Mesothelial cell of epicardium (in vitro differentiated cells): ENCODE measurements at places on chromosomes 1 and 21. TPM values are rescaled to one million over a fixed set of nuclear protein-coding genes. Genes with fewer than 3 reads are reported as not detected.

The LGR6 gene
- total RNA-seq: 3.1 to 4.7 TPM (median 3.1 TPM) in 3 replicates

The SELL gene
- total RNA-seq: 1.4 to 2.5 TPM (median 2.4 TPM) in 3 replicates

The RIMS3 gene
- 12.5 to 13.0 TPM (median 12.9 TPM) in 3 replicates for total RNA-seq

The ALDH9A1 gene
- total RNA-seq: 35.2 to 36.0 TPM (median 35.4 TPM) in 3 replicates

The SLC16A4 gene
- total RNA-seq: 13.7 to 14.4 TPM (median 13.7 TPM) in 3 replicates

The NUF2 gene
- total RNA-seq: 13.6 to 15.4 TPM (median 14.9 TPM) in 3 replicates

The HAO2 gene
- total RNA-seq: 0.16 to 0.27 TPM in 2 of 3 replicates, not detected in the other

The OXCT2 gene
- 0.20 to 0.65 TPM (median 0.22 TPM) in 3 replicates for total RNA-seq

The TMPRSS2 gene
- 1.3 to 2.6 TPM (median 1.9 TPM) in 3 replicates for total RNA-seq

- no peak for DNase-seq
- peaks cover 11% of the 10 kb centered on the region for H3K36me3 ChIP-seq
- no peaks in the 10 kb centered on the region for H3K4me1 ChIP-seq
- H3K4me3 ChIP-seq: no peak overlapping the region
- H3K27ac ChIP-seq: no peak overlapping the region
Observed at GRCh38 chr1:63537940-63538339, 14.6 kb downstream of the EFCAB7 start.

DNA sequence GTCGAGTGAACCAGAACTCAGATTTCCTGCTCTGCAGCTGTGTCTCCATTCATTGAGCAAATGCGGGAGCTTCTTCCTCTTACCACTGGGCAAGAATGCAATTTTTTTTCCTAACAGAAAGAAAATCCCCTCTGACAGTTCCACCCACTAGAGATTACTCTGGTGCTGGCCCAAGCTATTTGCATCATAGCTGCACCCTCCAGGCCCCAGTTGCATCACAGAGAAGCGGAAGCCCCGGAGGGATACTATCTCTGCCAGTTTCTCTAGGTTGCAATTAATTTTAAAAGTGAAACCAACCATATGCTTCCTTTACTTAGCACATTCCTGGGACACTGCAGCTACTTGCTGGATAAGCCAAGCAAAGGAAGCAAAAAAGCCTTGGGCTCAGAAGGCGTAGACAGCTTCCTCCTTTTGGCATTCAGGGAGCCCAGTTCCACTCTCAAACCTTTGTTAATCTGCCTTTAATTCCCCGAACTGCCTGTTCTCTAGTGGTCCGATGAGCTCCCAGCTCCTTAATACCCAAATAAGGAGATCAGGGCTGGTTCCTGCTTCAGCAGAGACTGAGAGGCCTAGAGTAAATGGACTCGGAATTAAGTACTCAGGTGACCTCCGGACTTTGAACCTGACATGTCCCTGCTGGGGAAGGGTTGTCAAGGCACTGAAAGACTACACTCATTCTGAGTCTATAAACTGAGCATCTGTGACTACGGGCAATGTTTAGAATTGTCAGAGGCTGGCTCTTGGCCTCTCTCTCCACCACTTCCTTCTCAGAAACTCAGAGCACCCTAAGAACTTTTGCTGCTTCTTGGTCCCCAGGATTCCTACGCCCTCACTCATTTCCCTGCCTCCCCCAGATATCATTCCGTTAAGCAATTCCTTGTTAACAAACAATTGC lies 72.5 kb upstream of the TNFSF18 start:
- peak overlapping the region; percentile 33 for H3K4me3 ChIP-seq
- no peak for DNase-seq
- H3K27me3 ChIP-seq: no peaks in the 10 kb centered on the region

- H3K4me1 ChIP-seq: peaks cover 39% of the 10 kb centered on the region
- peaks cover 13% of the 10 kb centered on the region for H3K27me3 ChIP-seq
- H3K27ac ChIP-seq: no peak overlapping the region
Observed at GRCh38 chr1:5769760-5770159, 222.5 kb downstream of the NPHP4 start.

- H3K4me1 ChIP-seq: peaks cover 34% of the 10 kb centered on the region
- H3K4me3 ChIP-seq: no peak overlapping the region
- no peaks in the 10 kb centered on the region for H3K27me3 ChIP-seq
- H3K27ac ChIP-seq: peak overlapping the region; percentile 61
- no peak for DNase-seq
Observed at GRCh38 chr21:45454926-45455673, 50.1 kb downstream of the COL18A1 start.

DNA sequence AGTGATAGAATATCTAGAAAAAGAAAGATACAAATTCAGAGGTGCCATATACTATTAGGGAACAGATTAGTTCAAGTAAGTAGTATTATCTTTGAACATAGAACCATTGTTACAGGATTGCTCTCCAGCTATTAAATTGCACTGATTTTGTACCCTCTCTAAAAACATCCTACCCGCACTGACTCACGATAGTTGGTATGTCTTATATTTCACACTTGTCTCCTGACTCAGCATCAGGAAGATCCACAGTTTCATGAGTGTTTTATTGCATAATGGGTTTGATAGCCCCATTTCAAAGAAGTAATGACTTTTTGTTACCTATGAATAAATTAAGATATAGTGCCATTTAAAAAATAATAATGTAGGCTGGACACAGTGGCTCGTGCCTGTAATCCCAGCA lies 6.0 kb downstream of the TATDN3 start:
- no peak for DNase-seq
- peaks cover 3% of the 10 kb centered on the region for H3K4me1 ChIP-seq
- H3K27me3 ChIP-seq: no peaks in the 10 kb centered on the region
- no peak overlapping the region for H3K27ac ChIP-seq
- peaks cover 6% of the 10 kb centered on the region for H3K36me3 ChIP-seq
- H3K4me3 ChIP-seq: no peak overlapping the region

GRCh38 chr1:36446271-36446670 lies 4.0 kb downstream of the OSCP1 start:
- no peak overlapping the region for H3K27ac ChIP-seq
- no peaks in the 10 kb centered on the region for H3K36me3 ChIP-seq
- H3K27me3 ChIP-seq: no peaks in the 10 kb centered on the region
- no peak for DNase-seq
- H3K4me1 ChIP-seq: peaks cover 32% of the 10 kb centered on the region

- DNase-seq: no peak
- H3K4me3 ChIP-seq: no peak overlapping the region
- H3K27ac ChIP-seq: peak overlapping the region; percentile 39
- H3K4me1 ChIP-seq: peaks cover 71% of the 10 kb centered on the region
- no peaks in the 10 kb centered on the region for H3K27me3 ChIP-seq
Observed at GRCh38 chr21:34797921-34798535, 129.2 kb downstream of the CLIC6 start.

- no peak overlapping the region for H3K27ac ChIP-seq
- no peaks in the 10 kb centered on the region for H3K27me3 ChIP-seq
- H3K4me3 ChIP-seq: no peak overlapping the region
- H3K36me3 ChIP-seq: no peaks in the 10 kb centered on the region
- DNase-seq: no peak
Observed at GRCh38 chr1:178659789-178660208, 65.2 kb upstream of the RALGPS2 start.

- peaks cover 3% of the 10 kb centered on the region for H3K4me1 ChIP-seq
- no peak overlapping the region for H3K27ac ChIP-seq
- no peak overlapping the region for H3K4me3 ChIP-seq
- no peaks in the 10 kb centered on the region for H3K27me3 ChIP-seq
Observed at GRCh38 chr1:99659755-99660210, 13.9 kb downstream of the PALMD start.

DNA sequence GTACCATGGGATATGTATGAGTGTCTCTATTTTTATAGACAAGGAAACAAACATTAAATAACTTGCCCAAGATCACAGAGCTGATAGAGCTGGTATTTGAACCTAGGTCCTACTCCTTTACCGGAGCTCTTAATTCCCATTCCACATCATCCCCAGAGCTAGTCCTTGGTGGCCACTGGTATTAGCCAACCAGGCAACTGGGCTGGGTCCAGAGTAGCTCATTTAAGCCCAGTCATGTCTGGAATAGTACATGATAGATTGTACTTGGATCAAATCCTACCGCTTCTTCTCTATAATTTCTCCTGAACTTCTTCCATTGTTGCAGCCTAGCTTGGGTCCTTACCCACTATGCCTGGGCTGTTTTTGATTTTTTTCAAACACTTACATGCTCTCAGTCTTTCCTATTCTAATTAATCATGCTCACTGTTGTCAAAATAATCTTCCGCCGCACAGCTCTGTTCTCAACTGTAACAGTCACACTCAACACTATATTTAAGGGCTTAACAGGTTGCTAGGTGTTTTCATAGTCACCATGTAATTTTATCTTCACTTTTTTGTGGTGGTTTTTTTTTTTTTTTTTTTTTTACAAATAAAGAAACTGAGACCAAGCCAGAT lies 80.2 kb downstream of the COLGALT2 start:
- no peaks in the 10 kb centered on the region for H3K27me3 ChIP-seq
- no peak overlapping the region for H3K4me3 ChIP-seq
- no peaks in the 10 kb centered on the region for H3K4me1 ChIP-seq
- no peaks in the 10 kb centered on the region for H3K36me3 ChIP-seq
- H3K27ac ChIP-seq: no peak overlapping the region

- H3K36me3 ChIP-seq: no peaks in the 10 kb centered on the region
- H3K27ac ChIP-seq: no peak overlapping the region
- H3K4me1 ChIP-seq: peaks cover 23% of the 10 kb centered on the region
- peaks cover 25% of the 10 kb centered on the region for H3K27me3 ChIP-seq
Observed at GRCh38 chr1:56824271-56824670, 5.1 kb upstream of the FYB2 start.

DNA sequence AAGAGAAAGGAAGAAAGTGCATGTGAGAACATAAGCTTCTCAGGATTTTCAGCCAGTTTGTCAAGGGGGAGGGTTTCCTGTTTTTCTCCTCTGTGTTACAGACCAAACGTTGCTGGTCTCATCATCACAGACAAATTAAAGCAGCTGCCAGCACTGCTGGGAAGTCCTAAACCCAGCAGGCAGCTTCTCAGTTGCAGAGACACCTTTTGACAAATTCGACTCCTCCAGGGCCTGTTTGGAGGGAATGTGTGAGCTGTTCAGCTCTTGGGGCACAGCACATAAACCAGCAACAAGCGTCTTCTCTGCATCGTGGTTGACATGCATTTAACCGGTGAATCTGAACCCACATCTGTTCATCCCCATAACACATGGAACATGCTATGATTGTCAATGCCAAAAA lies 454.6 kb upstream of the RUNX1 start:
- no peaks in the 10 kb centered on the region for H3K36me3 ChIP-seq
- peaks cover 31% of the 10 kb centered on the region for H3K27me3 ChIP-seq
- peaks cover 35% of the 10 kb centered on the region for H3K4me1 ChIP-seq
- H3K4me3 ChIP-seq: no peak overlapping the region
- no peak for DNase-seq

GRCh38 chr1:17653276-17653675 lies 101.9 kb upstream of the ACTL8 start:
- no peaks in the 10 kb centered on the region for H3K4me1 ChIP-seq
- no peak for DNase-seq
- H3K4me3 ChIP-seq: no peak overlapping the region
- H3K36me3 ChIP-seq: peaks cover 15% of the 10 kb centered on the region
- no peaks in the 10 kb centered on the region for H3K27me3 ChIP-seq

GRCh38 chr1:185644531-185644930 lies 89.7 kb upstream of the HMCN1 start:
- peak overlapping the region; percentile 86 for H3K27ac ChIP-seq
- H3K36me3 ChIP-seq: peaks cover 15% of the 10 kb centered on the region
- H3K4me1 ChIP-seq: peaks cover 41% of the 10 kb centered on the region
- no peaks in the 10 kb centered on the region for H3K27me3 ChIP-seq
- DNase-seq: no peak
- no peak overlapping the region for H3K4me3 ChIP-seq
